NCI-H187 (cell line): ENCODE measurements at places on chromosomes 3 and 15.

GRCh38 chr15:84582583-84583157 lies 18.1 kb upstream of the ZSCAN2 start:
- DNase-seq = no peak

DNA sequence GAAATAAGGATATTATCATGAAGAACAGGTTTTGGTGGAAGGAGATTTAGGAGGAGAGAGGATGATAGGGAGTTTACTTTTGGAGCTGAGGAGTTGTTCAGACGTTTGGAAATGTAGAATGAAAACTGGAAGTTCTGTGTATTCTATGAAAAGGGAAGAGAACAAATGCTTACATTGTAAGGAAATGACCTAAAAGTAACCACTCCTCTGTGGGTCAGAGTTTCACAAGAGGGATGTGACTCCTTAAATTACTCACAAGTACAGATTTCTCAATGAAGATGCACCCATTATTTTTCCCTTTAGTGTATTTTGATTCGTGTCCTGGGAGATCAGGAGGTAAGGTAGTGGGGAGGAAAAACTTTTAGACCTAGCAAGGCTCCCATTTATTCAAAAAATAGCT lies 4.0 kb downstream of the RNF13 start:
- no peak for DNase-seq

GRCh38 chr3:185764163-185764979 lies 60.5 kb downstream of the IGF2BP2 start:
- DNase-seq = no peak

GRCh38 chr3:132396255-132396654 lies 21.0 kb upstream of the DNAJC13 start:
- DNase-seq = no peak
